ENCODE measurements at places on chromosomes 1 and 21.
A peak's percentile ranks its signal among the peaks of the same experiment; 100 is the strongest.

DNA sequence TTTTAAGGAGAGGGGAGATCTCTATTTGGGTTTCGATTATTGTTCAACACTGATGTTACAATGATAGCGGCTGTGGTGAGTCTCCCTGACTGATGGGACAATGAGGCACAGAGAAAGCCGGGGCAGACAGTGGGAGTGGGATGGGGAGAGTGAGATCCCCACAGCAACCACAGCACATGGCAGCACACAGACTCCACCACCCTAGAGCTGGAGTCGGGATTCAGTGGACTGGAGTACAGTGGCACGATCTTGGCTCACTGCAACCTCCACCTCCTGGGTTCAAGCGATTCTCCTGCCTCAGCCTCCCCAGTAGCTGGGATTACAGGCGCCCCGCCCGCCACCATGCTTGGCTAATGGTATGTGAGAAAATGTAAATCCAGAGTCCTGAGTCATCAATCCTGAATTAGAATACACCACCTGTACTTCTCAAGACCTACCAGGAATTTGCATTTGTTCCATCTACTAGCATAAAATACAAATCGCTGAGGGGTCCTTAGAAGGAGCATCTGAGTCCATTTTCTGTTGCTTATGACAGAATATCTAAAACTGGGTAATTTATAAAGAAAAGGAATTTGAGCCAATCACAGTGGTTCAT is 125.8 kb downstream of the TOMM20 start:
- H3K27me3 ChIP-seq = no peaks in the 10 kb centered on the region
- no peaks in the 10 kb centered on the region for H3K4me1 ChIP-seq
- H3K4me3 ChIP-seq = no peak overlapping the region
- DNase-seq = no peak

- no peak overlapping the region for H3K4me3 ChIP-seq
- no peaks in the 10 kb centered on the region for H3K36me3 ChIP-seq
- DNase-seq = no peak
- peaks cover 5% of the 10 kb centered on the region for H3K4me1 ChIP-seq
- no peak overlapping the region for H3K27ac ChIP-seq
- H3K27me3 ChIP-seq = no peaks in the 10 kb centered on the region
These were observed 167.8 kb downstream of the DHRS3 start for GRCh38 chr1:12450090-12450755.

DNA sequence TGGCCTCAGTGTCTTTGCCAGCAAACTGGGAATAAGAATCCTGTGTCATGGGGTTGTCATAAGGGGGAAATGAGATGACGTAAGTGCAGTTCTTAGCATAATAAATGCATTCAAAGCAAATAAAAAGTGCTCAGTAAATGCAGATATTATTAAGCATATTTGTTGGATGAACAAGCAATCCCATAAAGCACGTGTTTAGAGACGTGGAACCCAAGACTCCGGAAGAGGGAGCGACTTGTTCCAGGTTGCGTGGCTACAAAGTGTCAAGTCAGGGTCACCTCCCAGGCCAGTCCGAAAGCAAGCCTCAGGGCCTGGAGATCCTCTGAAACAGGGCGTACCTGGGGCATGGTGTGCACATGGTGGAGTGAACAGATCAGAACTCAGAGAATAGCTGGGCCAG is 58.0 kb upstream of the LAPTM5 start:
- H3K36me3 ChIP-seq = no peaks in the 10 kb centered on the region
- H3K27ac ChIP-seq = no peak overlapping the region
- DNase-seq = no peak
- H3K27me3 ChIP-seq = no peaks in the 10 kb centered on the region
- H3K4me3 ChIP-seq = no peak overlapping the region

DNA sequence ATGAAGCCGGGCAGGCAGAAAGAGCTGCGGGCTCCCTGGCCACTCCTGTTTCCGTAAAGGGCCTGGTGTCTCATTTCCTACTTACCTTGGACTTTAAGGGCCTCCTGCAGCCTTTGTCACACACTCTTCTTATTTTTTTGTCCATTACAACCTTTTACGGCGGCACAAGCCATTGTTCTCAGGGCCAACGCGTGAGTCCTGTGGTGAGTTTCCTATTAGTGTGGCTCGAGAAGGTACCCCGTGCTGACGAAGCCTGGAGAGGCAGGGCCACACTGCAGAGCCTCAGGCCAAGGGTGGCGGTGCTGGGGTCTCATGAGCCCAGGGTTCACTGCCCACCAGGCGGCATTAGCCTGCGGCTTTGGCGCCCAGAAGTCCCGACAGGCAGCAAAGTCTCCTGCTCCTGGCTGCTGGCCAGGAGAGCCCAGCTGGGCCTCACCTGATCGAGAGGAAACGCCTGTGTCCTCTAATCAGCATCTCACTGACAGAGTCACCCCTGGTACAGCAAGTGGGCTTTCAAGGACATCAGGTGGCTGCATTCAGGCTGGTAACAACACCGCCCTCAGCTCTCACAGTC is 62.0 kb downstream of the SIK1 start:
- no peak overlapping the region for H3K4me3 ChIP-seq
- H3K27me3 ChIP-seq = no peaks in the 10 kb centered on the region
- DNase-seq = no peak
- H3K36me3 ChIP-seq = no peaks in the 10 kb centered on the region

- H3K4me1 ChIP-seq = no peaks in the 10 kb centered on the region
- no peak overlapping the region for H3K4me3 ChIP-seq
- H3K27me3 ChIP-seq = no peaks in the 10 kb centered on the region
- no peaks in the 10 kb centered on the region for H3K36me3 ChIP-seq
- DNase-seq = no peak
These were observed 29.1 kb downstream of the EIF2D start for GRCh38 chr1:206582971-206583706.

- H3K27me3 ChIP-seq = no peaks in the 10 kb centered on the region
- H3K27ac ChIP-seq = no peak overlapping the region
- no peak for DNase-seq
- no peak overlapping the region for H3K4me3 ChIP-seq
These were observed 44.6 kb downstream of the NIBAN1 start for GRCh38 chr1:184929711-184930202.

- no peaks in the 10 kb centered on the region for H3K4me1 ChIP-seq
- peak; percentile 92 for DNase-seq
- H3K36me3 ChIP-seq = no peaks in the 10 kb centered on the region
- H3K27me3 ChIP-seq = no peaks in the 10 kb centered on the region
- no peak overlapping the region for H3K4me3 ChIP-seq
These were observed 423.5 kb downstream of the OMA1 start for GRCh38 chr1:58123051-58123450.

Measured in mesendoderm (in vitro differentiated cells).